Activated T-helper 1 cell treated with anti-CD3 and anti-CD28 coated beads, Interleukin-12 subunit alpha, Interleukin-12 subunit beta, Interleukin-2, Interleukin-4 antibody, amounts not matched to agents 30 ng/mL and 10 ng/mL and 1 ng/mL, durations not matched to agents 14 hours and 24 hours and 36 hours (primary cell): ENCODE measurements at places on chromosomes 7 and 10. TPM values are rescaled to one million over a fixed set of nuclear protein-coding genes. Genes with fewer than 3 reads are reported as not detected.

GRCh38 chr10:416091-416515, 273.4 kb downstream of the DIP2C start:
- DNase-seq, result no peak

- peak; percentile 77 for DNase-seq
Measured at GRCh38 chr10:62050893-62051433, 149.5 kb downstream of the ARID5B start.

DNA sequence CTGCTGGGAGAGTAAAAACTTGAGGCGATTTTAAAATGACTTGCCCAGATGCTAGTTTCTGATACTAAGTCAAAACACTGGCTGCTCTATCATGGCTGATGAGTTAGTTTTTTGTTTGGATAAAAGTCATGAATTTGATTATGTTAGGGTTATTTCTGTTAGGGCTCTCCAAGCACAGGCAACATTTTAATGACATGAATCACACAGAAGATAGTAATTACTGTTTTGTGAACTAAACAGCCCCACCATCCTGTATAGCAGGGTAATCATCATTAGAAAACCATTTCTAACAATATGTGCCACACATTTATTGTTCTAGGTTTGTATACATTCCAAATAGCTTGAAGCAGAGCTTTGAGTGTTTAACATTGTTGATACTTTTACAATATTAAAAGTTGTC, 750.3 kb downstream of the ANKRD7 start:
- DNase-seq, result no peak

OR2A2 gene
- total RNA-seq, result not detected in 2 replicates

DNA sequence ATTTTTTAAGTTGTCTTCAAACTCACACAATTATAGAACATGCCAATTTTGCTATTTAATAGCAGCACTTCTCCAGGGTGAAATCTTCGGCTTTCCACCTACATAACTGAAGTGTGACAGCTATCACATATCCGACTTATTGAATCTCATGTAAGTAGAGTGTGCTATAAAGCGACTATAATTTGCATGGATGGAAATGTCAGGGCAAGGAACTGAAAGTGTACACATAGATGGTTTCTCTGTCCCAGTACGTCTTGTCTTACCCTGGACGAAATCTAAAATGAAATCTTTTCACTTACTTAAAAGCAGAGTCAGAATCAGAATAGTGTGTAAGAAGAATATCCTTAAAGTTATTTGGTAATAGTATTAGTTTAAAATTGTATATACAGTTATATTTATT, 132.3 kb downstream of the THSD7A start:
- DNase-seq, result no peak
